ENCODE measurements at places on chromosomes 2 and 18.
A peak's percentile ranks its signal among the peaks of the same experiment; 100 is the strongest.

DNA sequence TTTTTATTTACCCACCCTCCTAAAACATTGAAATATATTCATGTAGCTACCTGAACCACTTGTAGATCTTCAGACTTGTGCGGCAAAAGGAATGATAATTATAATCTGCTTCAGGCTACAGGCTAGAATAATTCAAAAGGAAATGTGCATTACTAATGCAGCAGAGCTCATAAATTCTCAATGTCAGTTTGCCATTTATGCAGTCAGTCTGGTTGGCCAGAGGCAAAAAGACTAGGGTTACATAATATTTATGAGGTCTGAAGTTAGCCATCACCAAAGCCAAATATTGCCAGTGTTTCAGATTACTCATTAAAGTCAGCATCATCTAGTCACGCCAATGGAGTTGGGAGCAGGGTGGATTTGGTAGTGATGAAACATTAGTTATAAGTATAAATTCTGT is 38.9 kb downstream of the METAP1D start:
- no peak for DNase-seq

DNA sequence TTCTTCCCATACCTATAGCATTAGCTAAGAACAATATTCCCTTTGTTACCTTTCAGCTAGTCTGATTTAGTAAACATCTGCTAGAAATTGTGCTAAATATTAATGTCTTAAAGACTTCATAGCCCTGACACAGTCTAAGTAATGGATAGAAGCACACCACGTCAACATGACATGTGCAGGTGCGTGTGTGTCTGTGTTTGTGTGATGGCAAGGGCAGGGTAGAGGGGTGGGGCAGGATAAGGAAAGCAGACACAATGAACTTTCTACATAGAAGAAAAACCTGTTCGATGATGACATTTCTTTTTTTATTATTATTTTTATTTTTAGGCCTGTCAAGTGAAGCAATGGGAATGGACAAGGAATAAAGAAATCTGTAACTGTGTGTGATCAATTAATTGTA is 223.3 kb downstream of the NOL4 start:
- no peak for DNase-seq

DNA sequence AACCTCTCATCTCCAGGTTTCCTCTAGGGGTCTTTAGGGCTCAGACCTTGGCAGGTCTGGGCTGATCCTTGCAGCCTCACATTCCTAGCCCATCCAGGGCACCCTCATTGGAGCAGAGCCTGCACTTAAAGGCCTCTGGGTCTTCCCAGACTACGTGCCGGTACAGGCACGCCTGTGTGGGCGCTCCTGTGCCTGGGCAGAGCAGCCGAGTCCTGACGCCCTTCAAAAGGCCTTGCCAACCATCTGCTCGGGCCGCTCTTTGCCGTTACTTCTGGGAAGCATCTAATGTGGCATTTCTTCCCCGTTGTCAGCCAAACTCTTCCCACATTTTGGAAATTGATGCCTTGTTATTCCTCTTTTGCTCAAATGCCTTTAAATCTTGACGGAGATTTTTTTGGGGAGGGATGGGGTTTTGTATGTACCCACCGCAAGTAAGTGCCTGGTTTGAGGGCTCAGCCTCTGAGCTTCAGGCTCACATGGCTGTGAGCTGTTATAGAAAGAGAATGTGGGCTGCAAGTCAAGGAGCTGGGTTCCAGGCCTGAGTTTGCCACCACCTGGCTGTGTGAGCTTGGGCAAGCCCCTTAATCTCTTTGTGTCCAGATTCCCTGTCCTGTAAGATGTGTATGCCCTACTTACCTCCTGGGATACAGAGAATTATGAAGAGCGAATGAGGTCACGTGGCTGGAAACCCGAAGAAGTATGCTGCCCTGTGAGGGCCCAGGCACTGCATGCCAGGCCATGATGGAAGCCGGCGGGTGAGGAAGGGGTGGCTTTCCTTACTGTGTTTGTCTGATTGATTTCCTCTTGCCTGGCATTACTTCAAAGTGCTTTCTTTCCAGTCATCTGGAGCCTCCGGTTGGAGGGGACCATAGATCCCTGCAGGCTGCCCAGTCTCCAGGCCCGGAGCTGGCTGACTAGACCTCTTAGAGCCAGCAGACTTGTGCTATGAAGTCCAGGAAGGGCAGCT is 20.6 kb downstream of the EHD3 start:
- DNase-seq = no peak

GRCh38 chr2:70203086-70203485 is 12.3 kb upstream of the C2orf42 start:
- DNase-seq = no peak

DNA sequence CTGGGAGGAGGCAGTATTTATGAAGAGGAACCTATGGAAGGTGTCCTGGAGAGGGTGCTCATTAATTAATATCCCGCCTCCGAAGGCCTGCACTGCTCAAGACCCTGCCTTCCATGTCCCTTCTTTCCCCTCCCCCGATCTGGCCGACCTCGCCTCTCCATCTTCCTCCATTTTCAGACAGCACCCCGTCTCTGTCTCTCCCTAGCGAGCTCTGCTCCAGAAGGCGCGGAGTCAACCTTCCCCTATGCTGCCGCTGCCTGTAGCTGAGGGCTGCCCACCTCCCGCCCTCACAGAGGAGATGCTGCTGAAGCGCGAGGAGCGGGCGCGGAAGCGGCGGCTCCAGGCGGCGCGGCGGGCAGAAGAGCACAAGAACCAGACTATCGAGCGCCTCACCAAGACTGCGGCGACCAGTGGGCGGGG is 1.1 kb upstream of the WBP1 start:
- DNase-seq = no peak

DNA sequence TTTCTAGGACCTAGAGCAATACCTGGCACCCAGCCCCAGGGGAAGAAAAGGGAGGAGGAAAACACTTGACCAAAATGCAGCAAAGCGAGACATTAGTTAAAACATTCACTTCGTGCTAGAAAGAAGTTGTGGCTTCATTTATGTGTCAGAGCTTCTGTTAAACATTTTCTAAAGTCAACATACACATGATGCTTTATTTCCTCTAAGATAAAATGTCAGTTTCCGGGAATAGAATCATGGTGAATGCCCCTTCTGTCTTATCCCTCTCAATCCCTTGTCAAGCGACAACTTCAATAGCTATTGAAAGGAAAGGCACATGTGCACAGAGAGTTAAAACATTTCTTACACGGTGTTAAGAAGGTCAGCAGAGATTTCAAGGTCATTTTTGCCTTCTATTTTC is 404.6 kb upstream of the CWC22 start:
- DNase-seq = no peak

DNA sequence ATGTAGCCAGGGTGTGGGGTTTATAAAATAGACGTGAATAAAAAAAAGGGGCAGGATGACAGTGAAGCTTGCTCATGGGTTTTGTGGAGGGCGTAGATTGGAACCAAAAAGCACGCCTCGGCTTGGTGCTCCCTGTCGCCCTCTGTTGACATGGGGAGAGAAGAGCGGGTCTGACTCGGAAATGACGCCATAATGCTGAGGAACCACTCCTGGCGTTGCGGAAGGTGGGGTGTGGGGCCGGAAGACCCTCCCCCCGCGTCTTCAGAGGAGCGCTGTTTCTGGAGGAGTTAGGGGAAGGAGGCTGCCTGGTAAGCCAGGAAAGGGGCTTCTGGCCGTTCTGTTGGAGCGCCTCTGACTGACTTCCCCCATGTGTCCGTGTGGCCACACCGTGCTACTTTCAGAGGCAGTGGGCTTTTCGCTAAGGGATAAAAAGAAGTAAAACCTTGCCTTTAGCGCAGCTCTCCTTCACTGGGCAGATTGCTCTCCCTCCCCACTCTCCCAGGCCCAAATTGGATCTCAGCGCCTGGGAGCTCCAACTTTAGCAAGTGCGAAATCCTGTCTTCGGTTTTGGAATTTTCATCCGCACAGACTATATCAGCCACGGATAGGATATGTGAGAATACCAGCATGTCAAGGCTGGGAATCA is 42.8 kb downstream of the PLEKHA3 start:
- peak; percentile 57 for DNase-seq

GRCh38 chr2:152094014-152094413 is 4.8 kb downstream of the CACNB4 start:
- no peak for DNase-seq

GRCh38 chr2:96164459-96165184 is 19.4 kb upstream of the DUSP2 start:
- DNase-seq = no peak

DNA sequence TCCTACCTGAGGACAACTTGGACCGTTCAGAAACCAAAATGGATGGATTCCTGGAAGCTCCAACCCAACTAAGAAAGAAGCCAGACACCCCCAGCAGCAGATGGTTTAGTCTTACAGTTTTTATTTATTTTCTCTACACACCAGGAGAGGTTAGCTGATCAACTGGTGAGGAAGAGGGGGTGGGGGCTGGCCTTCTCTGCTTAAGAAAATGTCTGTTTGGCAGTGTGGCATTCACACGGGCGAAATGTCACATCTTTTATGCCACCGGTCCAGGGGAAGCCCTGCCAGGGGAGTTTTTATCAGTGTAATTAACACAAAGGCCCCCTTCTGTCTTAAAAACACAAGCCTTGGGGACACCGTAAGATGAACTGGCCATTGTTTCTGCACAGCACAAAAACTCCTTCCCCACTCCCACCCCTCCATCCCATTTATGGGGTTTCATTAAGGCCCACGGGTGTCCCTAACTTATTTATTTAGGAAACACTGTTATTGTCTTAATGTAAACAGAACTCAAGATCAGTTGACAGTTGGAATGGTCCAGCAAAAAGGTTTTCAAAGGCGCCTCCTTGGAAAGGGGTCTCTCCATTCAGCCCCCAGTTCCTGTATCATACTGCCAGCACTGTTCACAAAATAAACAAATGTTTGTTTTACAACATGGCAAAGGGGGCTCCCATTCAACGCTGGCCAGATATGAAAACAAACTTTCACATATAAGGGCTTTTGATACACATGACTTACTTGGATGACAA is 217.0 kb downstream of the C1D start:
- no peak for DNase-seq

DNA sequence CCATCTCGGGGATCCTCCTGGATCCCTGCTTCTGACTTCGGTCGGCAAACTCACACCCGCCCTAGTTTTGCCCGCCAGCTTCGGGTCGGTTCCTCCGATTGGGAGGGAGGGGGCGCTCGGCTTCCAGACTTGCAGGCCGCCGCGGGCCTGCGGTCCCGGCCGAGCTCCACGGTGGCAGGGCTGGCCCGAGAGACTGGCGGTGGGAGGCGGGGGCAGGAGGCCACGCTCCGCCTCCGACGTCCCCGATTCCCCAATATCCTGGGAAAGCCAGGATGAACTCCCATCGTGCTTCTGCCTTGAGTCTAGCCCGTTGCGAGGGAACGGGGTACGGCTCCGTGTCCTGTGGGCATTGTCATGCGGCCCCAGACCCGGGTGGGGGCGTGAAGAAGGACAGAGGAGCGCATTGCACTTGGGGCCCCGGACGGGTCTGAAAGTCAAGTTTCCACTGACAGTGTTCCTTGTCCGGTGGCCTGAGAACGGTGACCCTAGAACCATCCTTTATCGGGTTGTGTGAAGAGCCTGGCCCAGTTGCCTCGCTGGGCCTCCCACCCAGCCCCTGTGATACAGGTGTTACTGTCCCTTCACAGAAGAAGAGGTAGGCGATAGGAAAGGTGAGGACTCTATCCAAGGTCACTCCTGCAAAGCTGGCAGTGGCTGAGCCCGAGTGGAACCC is 2.4 kb upstream of the INHBB start:
- DNase-seq = peak; percentile 59

GRCh38 chr2:76450024-76450475 is 739.3 kb upstream of the GCFC2 start:
- no peak for DNase-seq

DNA sequence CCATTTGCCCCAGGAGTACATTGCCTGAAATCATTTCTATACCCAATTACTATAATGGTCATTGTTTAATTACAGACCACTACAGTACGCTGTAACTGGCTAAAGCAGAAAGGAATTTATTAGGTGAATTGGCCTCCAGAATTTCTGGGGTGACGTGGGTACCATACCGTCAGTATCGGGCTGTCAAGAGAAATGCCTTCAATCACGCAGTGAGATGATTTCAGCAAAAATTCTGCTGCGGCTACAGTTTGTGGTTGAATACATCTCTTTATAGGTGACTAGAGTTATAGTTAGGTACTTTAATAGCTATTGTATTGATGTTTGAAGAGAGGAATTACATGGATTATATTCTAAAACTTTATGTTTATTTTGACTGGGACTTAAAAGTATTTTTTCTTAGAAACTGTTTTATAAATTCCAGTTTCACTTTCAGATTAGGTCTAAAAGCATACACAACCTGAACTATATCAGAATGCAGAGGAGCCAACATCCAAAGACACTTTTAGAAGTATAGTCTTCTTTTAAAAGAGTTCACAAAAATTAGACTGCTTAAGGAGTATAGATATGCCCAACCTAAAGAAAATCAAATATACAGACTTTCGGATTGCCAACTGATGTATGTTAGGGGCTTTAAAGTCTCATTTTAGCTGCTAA is 128.4 kb downstream of the TTC27 start:
- DNase-seq = no peak

DNA sequence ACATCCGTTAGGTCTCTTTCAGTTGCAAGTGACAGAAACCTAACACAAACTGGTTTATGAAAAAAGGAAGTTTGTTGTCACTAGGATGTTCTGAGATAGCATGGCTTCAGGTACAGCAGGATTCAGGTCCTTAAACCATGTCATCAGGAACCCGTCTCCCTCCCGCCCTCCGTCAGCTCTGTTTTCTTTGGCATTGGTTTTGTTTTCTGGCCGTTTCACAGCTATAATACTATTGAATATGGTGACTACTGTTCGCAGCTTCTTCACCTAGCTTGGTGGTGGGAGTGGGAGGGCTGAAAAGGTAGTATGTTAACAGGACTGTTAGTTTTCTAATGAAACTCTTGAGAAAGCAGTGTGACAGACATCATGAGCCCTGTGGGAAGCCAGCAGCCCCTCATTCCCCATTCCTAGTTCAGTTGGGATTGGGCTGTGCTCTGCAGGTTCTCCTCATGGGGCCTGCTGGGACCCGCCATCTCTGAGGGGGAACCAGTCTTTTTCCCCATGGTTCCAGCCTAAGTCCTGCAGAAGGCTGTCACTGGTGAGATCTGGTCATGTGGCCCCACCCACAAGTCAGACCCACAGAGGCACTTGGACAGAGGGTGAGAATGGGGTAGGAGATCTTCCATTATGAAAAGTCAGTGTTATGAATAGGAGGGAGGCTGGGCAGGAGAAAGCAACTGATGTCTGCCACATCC is 12.1 kb downstream of the PTMA start:
- no peak for DNase-seq

DNA sequence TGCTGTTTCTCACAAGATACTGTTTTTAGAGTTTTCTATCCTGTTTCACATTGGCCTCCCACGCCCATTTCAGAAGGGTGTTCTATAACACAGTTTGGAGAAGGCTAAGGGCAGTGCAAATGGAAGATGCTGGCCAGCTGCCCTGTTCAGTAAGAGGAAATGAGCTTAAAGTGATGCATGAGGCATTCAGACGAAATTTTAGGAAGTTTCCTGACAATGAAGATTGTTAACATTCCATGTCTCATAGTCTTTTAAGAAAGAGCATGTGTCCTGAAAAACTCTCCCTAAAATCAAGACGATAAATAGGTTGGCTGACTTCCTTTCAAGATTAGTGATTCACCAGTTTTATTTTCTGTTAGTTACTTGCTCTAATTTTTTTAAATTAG is 484.2 kb upstream of the NRP2 start:
- DNase-seq = no peak
